ENCODE measurements at places on chromosomes 11 and 22.

DNA sequence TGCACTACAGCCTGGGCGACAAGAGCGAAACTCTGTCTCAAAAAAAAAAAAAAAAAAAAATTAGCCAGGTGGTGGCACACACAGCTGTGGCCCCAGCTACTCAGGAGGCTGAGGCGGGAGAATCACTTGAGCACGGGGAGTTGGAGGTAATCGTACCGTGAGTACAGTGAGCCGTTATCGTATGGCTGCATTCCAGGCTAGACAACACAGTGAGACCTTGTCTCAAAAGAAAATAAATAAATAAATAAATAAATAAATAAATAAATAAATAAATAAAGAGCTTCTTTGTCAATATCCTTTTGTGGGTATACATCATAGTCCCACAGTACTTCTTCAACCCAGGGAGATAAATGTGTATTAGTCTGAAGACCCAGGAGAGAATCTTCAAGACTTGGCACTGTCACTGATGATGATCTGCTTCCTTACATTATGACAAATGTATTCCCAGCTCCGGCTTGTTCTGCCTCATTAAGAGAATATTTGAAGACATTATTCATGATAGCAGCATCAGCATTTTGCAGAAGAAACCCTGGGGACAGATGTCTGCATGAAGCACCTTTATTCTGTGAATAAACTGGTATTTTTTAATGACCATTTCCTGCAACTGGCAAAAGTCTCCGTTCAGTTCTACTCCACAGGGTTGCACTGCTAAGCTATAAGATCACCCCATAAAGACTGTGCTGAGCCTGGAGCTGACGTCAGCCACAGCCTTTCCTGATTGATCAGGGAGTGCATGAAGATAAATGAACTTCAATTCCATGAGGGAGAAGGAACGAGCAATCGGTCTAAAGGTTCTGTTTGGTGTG, 1.6 kb upstream of the ACY3 start:
- DNase-seq = no peak

DNA sequence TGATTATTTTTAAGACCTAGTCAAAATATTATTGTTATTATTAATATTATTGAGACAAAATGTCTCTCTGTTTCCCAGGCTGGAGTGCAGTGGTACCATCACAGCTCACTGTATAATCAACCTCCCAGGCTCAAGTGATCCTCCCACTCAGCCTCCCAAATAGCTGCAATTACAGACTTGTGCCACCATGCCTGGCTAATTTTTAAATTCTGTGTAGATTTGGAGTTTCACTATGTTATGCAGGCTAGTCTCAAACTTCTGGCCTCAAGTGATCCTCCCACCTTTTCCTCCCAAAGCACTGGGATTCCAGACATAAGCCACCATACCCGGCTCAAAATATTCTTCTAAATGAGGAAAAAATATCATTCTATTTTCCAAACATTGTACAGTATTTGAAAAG, 37.0 kb downstream of the SLC36A4 start:
- DNase-seq = no peak

DNA sequence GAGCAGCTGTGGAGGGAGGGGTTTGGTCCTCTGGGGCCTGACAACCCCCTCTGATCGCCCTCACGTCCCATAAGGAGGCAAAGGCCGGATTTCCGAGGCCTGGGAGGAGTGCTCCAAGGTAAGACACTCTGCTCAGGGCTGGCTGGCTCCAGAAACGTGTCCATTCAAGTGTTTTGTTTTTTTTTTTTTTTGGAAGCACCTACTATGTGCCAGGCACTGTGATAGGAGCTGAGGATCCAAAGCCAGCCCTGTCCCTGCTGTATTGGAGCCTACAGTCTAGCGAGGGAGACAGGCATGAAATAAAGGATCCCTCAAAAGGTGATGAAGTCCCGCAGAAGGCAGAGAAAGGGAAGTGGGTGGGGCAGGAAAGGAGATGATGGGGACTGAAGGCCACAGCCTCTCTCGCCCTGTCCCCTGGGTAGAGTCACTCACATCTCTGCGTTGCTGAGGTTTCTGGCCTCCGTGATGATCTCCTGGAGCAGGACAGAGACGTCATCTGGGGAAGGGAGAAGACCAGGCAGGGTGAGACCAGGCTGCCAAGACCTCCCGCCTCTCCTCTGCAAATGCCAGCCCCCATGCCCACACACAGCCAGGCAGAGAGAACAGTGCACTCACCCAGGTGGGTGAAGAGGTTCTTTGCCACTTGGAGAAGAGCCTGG, 89.2 kb downstream of the PDE2A start:
- DNase-seq = no peak

DNA sequence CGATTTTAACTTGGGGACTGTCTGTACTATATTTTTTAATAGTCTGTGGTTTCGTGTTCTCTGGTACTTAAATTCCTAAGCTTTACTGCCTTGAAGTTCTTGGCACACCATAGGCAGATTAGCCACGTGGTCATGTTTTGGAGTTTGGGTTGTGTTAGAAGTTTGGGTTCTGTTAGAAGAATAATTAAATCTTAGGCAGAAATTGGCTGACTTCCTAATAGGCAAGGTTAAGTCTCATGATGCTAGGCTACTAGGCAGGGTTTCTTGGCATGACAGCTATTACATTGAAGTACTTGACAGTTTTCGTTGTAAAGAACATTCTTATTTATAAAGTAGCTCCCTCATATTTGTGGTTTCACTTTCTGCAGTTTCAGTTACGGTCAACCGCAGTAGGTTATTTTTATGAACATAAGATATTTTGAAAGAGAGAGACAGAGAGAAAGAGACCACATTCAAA, 30.0 kb upstream of the MMP7 start:
- DNase-seq = no peak

GRCh38 chr11:35602160-35602793, 16.0 kb upstream of the FJX1 start:
- DNase-seq = no peak

GRCh38 chr11:78646564-78647185, 72.0 kb upstream of the NARS2 start:
- DNase-seq = peak; percentile 2

DNA sequence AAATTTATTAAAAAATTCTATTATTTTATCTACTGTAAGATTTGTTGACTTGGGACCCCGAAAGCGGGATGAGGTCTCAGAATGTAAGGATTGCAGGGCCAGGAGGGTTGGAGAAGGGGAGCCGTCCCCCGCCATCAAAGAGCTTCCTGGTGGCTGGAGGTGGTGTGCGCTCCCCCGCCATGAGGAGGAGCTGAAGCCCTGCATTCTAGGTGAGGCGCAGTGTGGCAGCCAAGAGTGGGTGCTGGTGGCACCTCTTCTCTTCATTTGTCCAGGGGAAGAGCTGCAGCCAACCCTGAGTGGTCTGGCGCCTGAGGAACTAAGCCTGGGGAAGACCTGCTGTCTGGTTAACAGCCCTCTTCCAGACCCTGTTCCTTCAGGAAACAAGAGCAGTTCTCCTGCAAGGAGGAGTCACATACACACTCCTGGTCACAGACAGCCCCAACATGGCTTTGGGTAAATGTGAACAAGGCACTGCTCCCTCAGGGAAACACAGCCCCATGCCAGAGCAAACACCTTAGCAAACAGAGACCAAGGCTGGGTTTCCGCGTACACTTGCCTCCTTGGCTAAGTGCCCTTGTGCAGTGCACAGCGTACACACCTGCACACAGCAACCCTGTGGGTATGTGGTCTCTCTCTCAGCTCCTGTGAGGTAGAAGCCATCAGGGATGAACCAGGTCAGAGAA, 17.3 kb downstream of the RTN4RL2 start:
- no peak for DNase-seq

- DNase-seq = no peak
Measured at GRCh38 chr22:17865183-17866055, 91.2 kb upstream of the BID start.

DNA sequence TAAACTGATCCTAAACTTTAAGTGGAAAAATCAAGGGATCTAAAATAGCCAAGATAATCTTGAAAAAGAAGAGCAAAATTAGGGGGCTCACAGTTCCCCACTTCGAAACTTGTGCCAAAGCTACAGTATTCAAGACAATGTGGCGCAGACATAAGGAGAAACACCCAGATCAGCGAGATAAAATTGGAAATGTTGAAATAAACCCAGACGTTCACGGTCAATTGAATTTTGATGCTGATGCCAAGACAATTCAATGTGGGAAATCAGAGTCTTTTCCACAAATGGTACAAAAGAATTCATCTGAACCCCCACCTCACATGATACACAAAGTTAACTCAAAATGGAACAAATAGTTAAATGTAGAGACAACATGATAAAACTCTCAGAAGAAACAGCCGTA, 601.6 kb downstream of the BRD1 start:
- DNase-seq = no peak

GRCh38 chr11:133693110-133693509, 152.2 kb downstream of the SPATA19 start:
- no peak for DNase-seq

GRCh38 chr11:128716661-128717210, 22.9 kb downstream of the FLI1 start:
- DNase-seq = no peak

DNA sequence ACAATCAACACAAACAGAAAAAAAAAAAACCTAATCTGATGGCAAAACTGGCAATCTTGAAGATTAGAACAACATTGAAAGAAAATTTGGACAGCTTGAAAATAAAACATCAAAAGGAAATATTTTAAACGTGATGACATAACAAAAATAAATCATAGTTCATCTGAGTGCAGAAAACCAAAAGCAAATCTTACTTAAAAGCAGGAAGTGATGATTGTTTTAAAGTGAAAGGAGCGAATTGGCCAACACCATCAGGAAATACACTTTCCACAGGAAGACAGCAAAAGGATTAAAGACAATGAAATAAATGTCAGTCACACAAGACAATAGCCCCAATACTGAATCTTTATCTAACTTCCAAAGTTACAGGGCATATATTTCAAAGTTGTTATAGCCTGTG, 696.5 kb upstream of the CHORDC1 start:
- no peak for DNase-seq

GRCh38 chr11:12963792-12964536, 45.2 kb upstream of the RASSF10 start:
- DNase-seq = peak; percentile 1

- no peak for DNase-seq
Measured at GRCh38 chr11:8784954-8785353, 102.4 kb downstream of the RPL27A start.

- no peak for DNase-seq
Measured at GRCh38 chr11:102360681-102361080, 13.7 kb downstream of the BIRC2 start.

DNA sequence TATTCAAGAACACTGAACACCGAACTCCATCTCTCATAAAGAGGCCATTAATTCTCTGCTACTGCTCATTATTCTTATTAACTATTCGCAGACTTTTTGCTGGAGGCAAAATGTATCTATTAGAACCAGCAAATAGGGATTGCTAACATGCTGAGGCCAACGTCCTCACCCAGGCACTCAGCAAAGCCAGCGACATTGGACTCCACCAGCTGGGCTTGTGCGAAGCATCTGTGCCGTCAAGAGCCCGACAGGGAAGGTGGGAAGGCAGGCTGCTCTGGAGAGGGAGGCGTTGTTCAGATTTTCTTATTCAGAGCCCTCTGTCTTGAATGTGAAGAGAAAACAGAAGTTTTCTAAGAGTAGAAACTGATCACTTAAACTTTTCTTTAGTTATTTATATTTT, 615.6 kb upstream of the KIRREL3 start:
- no peak for DNase-seq

- no peak for DNase-seq
Measured at GRCh38 chr11:70900540-70900939, 351.8 kb downstream of the SHANK2 start.

- no peak for DNase-seq
Measured at GRCh38 chr11:111612224-111612623, 10.0 kb downstream of the SIK2 start.

- no peak for DNase-seq
Measured at GRCh38 chr11:70019576-70020011, 58.5 kb upstream of the ANO1 start.

DNA sequence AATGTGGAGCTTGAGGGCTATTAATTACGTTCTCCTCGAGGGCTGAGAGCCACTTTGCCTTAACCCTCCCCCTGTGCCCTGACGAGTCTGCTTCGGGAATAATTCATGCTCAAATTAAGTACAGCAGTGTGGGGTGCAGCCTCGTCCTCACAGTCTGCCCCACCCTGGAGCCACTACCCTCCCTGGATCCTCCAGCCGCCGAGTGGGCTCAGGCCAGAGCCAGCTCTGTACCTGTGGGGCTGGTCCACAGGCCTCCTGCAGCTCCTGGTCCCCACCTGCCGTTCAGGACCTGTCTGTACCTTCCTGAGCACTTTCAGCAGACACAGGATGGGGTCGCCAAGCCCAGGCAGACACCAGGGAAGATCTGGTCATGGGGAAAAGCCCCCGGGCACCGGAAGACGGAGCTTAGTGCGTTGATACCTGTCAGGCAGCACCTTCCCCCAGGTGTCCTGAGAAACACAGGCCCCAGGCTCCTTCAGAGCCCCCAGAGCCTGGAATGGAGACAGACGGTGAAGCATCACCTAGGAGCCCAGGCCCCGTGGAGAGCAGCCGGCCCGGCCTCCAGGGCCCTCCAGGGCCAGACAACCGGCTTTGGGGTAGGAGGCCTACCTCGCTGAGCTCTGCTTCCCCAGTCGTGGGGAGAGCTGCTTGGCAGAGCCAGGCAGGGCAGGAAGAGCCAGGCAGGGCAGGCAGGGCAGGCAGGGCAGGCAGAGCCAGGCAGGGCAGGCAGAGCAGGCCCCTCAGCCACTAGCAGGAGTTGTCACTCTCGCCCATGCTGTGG, 9.7 kb downstream of the TSPAN32 start:
- DNase-seq = no peak

GRCh38 chr11:72373163-72373562, 61.2 kb downstream of the CLPB start:
- DNase-seq = no peak

- DNase-seq = peak; percentile 9
Measured at GRCh38 chr22:46798366-46799350, 36.2 kb downstream of the TBC1D22A start.

DNA sequence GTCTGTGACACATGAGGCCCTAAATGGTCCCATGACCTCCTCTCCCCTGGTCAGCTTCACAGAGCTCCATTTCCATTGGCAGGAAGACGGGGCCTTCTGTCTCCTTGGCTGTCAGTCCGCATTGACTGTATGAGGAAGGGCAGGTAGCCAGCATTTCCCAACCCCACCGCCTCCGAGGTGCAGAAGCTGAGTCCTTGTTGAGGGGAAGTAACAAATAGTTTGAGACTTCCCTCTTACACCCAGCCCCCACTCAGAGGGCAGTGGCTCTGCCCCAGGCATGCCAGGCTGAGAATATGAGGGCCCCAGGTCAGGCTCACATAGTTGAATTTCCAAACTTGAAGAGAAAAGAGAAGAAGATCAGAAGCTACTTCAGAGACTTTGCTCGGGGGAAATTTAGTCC, 611.1 kb downstream of the BRD1 start:
- no peak for DNase-seq

GRCh38 chr22:26182723-26183122, 13.5 kb downstream of the SEZ6L start:
- no peak for DNase-seq

DNA sequence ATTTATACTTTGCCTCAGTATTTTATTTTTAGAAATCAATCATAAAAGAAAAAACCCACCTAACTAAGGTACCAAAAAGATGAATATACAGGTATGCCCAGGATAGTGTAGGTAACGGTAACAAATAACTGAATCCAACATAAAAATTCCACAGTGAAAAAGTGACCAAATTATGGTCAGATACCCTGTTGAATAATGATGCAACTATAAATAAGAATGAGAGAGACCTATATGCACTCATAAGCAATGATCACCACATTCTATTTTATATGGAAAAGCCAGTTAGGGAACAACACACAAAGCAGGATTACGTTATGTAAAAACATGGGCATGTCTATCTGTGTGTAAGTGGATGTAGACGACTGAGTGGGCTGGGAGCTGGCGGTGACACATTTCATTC, 7.0 kb upstream of the ZNF74 start:
- no peak for DNase-seq

- no peak for DNase-seq
Measured at GRCh38 chr11:76568139-76568538, 102.4 kb downstream of the LRRC32 start.
